ENCODE measurements at places on chromosomes 6 and 20. TPM values are rescaled to one million over a fixed set of nuclear protein-coding genes. Genes with fewer than 3 reads are reported as not detected.

LY6G6C gene
- total RNA-seq, result not detected

DEFB132 gene
- not detected for total RNA-seq

TGM3 gene
- not detected for total RNA-seq

RAB44 gene
- under 0.01 TPM for total RNA-seq

ZNF165 gene
- 0.27 TPM for total RNA-seq

TBX18 gene
- 41.4 TPM for total RNA-seq

TBXT gene
- total RNA-seq, result not detected

GPX5 gene
- not detected for total RNA-seq

SS18L1 gene
- 12.9 TPM for total RNA-seq

CAPN11 gene
- 1.6 TPM for total RNA-seq

RPS18 gene
- 2,418 TPM for total RNA-seq

TENT5A gene
- 15.2 TPM for total RNA-seq

SLC22A3 gene
- 0.07 TPM for total RNA-seq

LINC00237 gene
- total RNA-seq, result not detected

TUBB2B gene
- 2.0 TPM for total RNA-seq

GINS1 gene
- total RNA-seq, result 33.9 TPM

SLC35D3 gene
- total RNA-seq, result not detected

SLC12A5 gene
- total RNA-seq, result under 0.01 TPM

ARFGEF3 gene
- 10.6 TPM for total RNA-seq

SPATA25 gene
- 0.79 TPM for total RNA-seq

PKIB gene
- total RNA-seq, result 0.22 TPM

ECI2 gene
- total RNA-seq, result 148 TPM

SPEF1 gene
- total RNA-seq, result 0.13 TPM

PEX3 gene
- 24.6 TPM for total RNA-seq

HRH3 gene
- total RNA-seq, result not detected

GSTA3 gene
- total RNA-seq, result not detected

MTCH1 gene
- 219 TPM for total RNA-seq

ASIP gene
- total RNA-seq, result not detected

SOX18 gene
- 25.5 TPM for total RNA-seq

PSORS1C1 gene
- total RNA-seq, result 2.0 TPM

CRISP3 gene
- total RNA-seq, result not detected

SMLR1 gene
- total RNA-seq, result not detected

BPIFA1 gene
- total RNA-seq, result not detected

GHRH gene
- total RNA-seq, result not detected

LGSN gene
- total RNA-seq, result under 0.01 TPM

RREB1 gene
- total RNA-seq, result 28.5 TPM

BANF2 gene
- not detected for total RNA-seq

OPRL1 gene
- total RNA-seq, result 1.0 TPM

EXOC2 gene
- total RNA-seq, result 68.6 TPM

RGS17 gene
- total RNA-seq, result 4.8 TPM

CSE1L gene
- total RNA-seq, result 278 TPM

HCK gene
- not detected for total RNA-seq

CLIC5 gene
- total RNA-seq, result under 0.01 TPM

BCAS1 gene
- not detected for total RNA-seq

EMILIN3 gene
- not detected for total RNA-seq

RIPPLY2 gene
- total RNA-seq, result not detected

HLA-DOA gene
- total RNA-seq, result under 0.01 TPM

All from thoracic aorta endothelial cell (primary cell).